ENCODE measurements at places on chromosomes 5 and 9.

- DNase-seq = no peak
These were observed 3.8 kb upstream of the ELAVL2 start for GRCh38 chr9:23829580-23830475.

DNA sequence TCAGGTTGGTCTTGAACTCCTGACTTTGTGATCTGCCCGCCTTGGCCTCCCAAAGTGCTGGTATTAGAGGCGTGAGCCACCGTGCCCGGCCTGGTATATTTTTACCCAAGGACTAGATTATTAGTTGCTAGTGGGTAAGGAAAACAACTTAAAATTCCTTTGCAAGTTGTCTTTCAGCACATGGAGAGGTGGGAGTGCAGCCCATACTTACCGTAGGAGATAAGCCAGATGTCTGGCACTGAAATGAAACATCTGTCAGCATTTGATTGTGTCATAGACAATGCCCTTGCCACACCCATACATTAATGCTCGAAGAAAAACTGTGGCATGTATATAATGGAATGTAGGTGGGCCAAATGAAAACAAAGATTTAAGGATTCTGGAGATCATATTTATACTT lies 36.6 kb upstream of the ANKH start:
- DNase-seq = no peak

DNA sequence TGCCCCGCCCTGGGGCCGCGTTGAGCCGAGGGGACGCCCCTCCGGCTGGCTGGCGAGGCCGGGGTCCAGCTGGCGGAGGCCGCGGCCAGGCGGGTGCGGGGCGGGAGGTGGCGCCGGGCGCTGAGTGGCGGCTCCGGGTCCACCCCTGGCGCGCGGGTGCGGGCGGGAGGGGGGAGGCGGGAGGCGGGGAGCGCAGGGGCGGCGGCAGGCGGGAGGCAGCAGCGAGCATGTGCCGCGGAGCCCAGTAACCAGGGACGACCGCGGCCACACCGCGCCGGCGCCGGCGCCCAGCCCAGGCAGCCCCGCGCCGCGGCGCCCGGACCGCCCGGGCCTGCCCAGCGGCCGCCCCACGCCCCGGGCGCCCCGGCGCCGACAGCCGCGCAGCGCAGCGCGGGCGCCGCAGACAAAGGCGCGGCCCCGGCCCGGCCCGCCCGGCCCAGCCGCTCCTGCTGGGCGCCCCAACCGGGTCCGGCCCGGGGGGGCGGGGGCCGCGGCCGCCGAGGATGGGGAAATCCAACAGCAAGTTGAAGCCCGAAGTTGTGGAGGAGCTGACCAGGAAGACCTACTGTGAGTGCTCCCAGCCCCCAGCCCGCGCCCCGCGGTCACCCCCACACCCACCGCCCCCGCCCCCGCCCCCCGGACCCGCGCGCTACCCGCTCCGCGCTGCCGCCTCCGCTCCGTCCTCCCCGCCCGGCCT lies at the start of gene NCS1:
NCS1 (plus strand) TSS at position 244 of the 697 bp plus-strand sequence; CDS start at position 504, 260 bp downstream.
- DNase-seq = peak; percentile 16

DNA sequence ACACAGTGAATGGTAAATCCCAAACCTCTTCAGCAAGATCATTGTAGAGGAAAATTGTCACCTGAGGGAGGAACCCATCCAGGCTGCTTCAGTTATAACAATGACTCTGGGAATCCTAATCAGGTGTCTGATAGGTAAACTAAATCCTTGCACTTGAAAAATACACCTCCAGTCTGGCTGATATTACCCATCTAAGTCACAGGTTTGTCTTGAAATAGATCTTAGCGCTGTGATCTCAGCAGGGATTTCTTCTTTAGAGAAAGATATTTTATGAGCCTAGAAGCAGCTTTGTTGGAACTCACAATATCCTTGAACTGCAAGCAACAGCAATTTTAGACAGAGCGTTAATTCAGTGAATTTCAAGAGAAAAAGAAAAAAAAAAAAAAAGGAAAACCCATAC lies 149.7 kb downstream of the SGCD start:
- no peak for DNase-seq

- DNase-seq = no peak
These were observed 111.4 kb downstream of the CCDC192 start for GRCh38 chr5:127814588-127814973.

GRCh38 chr5:85549836-85550599 lies 1067.7 kb upstream of the COX7C start:
- no peak for DNase-seq

DNA sequence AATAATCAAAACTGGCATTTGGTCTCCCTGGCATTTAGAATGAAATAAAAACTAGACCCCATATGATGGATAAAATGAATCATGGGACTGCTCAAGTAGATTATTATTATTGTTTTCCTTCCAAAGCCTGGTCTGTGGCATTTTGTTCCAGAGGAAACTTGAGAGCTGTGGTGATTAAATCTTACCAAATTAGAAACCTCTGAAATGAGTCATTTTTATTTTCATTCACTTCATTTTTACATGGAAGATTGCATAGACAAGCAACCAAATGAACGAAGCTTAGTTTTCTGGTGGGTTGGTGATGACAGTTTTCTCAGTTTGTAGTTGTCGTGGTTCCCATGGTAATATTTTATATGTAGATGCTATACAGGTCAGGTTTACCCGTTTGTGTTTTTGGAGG lies 23.4 kb downstream of the PAM start:
- DNase-seq = no peak

GRCh38 chr5:42235241-42235640 lies 188.0 kb upstream of the GHR start:
- DNase-seq = no peak

DNA sequence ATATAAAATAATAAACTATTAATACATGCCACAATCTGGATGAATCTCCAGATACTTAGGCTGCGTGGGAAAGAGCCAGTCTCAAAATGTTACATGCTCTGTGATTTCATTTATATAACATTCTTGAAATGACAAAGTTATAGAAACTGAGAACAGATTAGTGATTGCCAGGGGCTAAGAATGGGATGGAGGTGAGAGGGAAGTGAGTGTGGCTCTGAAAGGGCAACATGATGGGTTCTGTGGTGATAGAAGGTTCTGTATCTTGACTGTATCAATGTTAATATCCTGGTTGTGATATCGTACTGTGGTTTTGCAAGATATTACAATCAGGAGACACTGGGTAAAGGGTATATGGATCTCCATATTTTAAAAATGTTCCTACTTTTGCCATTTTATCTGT lies 50.7 kb downstream of the SPEF2 start:
- no peak for DNase-seq

Measured in HL-60 (cell line).